ENCODE measurements at places on chromosomes 3 and 15. TPM values are rescaled to one million over a fixed set of nuclear protein-coding genes. Genes with fewer than 3 reads are reported as not detected.
A peak's percentile ranks its signal among the peaks of the same experiment; 100 is the strongest.

DNA sequence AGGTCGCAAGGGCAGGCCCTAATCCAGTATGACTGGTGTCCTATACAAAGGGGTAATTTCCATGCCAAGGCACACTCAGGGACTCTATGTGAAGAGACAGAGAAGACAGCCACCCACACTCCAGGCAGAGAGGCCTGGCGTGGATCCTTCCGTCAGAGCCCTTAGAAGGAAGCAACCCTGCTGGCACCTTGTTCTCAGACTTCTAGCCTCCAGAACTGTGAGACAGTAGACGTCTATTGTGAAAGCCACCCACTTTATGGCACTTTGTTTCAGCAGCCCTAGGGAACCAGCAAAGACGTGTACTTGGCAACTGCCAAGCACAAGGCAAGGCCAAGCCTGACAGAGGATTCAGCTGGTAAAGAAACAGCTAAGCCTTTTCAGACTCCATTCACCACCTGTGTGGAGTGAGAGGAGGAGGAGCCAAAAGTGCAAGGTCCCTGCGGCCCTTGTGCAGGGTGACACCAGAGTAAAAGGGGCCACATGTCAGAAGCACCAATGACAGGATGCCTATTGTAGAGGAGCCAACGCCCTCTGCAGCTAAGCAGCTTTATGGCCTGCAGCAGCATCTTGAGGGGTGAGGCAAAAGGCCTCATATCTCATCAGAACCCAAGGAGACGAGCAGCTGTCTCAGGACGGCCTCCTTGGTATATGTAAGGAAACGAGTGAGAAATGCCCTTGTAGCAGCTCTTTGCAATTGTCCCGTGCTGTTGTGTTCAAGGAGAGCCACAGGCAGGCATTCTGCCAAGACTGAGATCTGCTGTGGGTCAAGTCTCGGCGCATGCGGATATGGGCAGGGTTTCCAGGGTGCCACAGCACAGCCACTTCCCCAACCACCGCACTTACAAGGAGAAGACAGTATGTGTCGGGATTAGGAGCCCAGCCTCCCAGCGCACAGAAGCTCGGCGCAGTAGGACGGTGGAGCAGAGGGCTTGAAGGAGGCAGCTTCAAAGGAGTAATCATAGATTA is 121.5 kb upstream of the LIPC start:
- no peak for DNase-seq

DNA sequence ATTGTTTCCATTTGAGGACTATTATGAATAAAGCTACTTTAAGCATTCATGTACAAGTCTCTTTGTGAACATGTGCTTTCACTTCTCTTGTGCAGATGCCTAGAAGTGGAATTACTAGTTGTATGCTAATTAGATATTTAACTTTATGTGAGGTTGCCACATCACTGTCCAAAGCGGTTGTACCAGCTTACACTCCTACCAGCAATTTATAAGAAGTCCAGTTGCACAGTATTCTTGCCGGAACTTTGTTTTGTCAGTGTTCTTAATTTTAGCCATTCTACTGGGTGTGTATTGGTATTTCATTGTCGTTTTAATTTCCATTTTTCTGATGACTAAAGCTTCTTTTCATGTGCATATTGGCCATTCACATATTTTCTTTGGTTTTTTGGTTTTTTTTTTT is 29.1 kb downstream of the SEMA3G start:
- DNase-seq, result no peak

DNA sequence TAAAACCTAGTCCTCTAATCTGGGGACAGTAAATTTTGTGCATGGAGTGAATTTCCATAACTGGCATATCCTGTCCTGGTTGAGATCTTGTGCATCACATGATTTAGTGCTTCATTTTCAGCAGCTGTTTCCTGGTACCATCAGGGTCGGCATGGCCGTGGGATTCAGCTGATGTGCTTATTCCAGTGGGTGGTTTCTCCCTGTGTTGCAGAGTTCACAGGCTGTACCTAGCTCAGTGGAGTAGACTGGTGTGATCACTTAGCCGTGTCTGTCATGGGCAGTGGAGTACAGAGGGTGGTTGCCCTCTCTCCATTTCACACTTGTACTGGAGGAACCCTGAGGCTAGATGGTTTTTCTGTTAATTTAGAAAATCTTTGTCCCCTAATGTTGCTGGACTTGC is 228.5 kb downstream of the PTPRG start:
- DNase-seq, result peak; percentile 34

GRCh38 chr3:64222501-64223111 is 2.7 kb downstream of the PRICKLE2 start:
- no peak for DNase-seq

PRRT3 gene
- 5.8 TPM for polyA plus RNA-seq

SLC6A11 gene
- 0.08 TPM for polyA plus RNA-seq

CPEB1 gene
- 2.3 TPM for polyA plus RNA-seq

USP50 gene
- 0.94 TPM for polyA plus RNA-seq

Measured in renal pelvis (tissue), 12 donors.